Spleen (tissue), 13 donors: ENCODE measurements at places on chromosomes 2 and 18. TPM values are rescaled to one million over a fixed set of nuclear protein-coding genes. Genes with fewer than 3 reads are reported as not detected.

TFPI gene
- 18.4 TPM for polyA plus RNA-seq

PCBP1 gene
- 278 TPM for polyA plus RNA-seq

SCYGR7 gene
- not detected for polyA plus RNA-seq

SMARCAL1 gene
- polyA plus RNA-seq, result 7.3 TPM

FOXI3 gene
- polyA plus RNA-seq, result not detected

FAM98A gene
- 19.4 TPM for polyA plus RNA-seq

OXER1 gene
- 5.2 TPM for polyA plus RNA-seq

LYPD6 gene
- polyA plus RNA-seq, result 0.05 TPM

CAPG gene
- 196 TPM for polyA plus RNA-seq

DOK6 gene
- polyA plus RNA-seq, result 0.15 TPM

ELP2 gene
- polyA plus RNA-seq, result 50.6 TPM

AKAIN1 gene
- not detected for polyA plus RNA-seq

PHOSPHO2 gene
- polyA plus RNA-seq, result 2.3 TPM

MARS2 gene
- polyA plus RNA-seq, result 4.7 TPM

INPP4A gene
- 6.4 TPM for polyA plus RNA-seq
